ENCODE measurements at places on chromosomes 6 and 20. TPM values are rescaled to one million over a fixed set of nuclear protein-coding genes. Genes with fewer than 3 reads are reported as not detected.
A peak's percentile ranks its signal among the peaks of the same experiment; 100 is the strongest.

- DNase-seq = peak; percentile 65
Measured at GRCh38 chr20:34579191-34579978, 20.9 kb downstream of the MAP1LC3A start.

DNA sequence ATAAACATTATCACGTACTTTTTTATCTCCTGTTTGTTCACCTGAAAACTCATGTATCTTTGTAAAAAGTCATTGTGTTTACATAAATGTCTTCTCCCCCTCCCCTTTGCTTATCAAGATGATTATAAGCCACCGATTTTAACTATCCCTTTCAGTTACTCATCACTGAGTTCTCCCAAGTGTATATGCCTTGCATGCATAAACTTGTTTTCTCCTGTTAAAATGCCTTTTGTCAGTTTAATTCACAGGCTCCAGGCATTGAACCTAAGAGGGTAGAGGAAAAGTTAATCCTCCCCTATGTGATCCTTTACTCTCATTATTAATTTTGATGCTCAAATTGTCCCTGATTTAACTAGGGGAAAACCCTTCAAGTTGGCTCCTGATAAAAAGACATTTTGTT lies 24.2 kb downstream of the ANKEF1 start:
- no peak for DNase-seq

GRCh38 chr6:46772762-46773161 lies 20.4 kb upstream of the MEP1A start:
- no peak for DNase-seq

DNA sequence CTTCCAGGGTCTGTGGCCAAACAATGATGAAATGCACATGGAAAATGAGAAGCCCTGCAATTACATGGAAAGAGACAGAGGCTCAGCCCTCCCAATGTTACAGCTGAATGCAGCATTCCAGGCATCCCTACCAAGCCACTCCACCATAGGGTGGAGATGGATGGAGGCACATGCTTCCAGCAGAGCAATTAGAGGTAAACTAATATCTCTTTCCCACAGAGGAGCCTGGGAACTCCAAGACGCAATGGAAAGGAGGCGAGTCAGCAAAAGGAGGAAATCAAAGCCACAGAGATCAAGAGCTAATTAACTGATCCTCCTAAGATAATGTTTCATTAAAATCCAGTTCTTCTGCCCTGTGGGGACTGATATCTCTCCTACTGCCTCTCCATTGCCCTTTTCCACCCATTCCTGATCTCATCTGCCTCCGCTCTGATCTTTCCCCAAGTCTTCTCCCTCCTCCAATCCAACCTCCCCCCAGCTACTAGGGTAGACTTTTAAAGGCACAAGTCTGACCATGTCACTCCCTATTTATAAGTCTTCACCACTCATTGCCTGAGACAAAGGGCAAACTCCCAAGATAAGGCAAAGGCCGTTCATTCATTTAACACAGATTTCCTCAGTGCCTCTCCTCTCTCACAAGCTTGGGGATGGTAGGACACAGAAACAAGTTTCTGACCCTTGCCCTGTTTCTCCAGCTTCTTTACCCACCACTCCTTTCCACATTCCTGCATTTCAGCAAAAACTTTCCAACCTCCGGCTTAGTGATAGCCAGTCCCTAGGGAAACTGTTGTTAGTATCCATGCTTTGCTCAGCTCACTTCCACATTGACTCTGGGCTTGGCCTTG lies 14.3 kb upstream of the KCNB1 start:
- DNase-seq = no peak

DNA sequence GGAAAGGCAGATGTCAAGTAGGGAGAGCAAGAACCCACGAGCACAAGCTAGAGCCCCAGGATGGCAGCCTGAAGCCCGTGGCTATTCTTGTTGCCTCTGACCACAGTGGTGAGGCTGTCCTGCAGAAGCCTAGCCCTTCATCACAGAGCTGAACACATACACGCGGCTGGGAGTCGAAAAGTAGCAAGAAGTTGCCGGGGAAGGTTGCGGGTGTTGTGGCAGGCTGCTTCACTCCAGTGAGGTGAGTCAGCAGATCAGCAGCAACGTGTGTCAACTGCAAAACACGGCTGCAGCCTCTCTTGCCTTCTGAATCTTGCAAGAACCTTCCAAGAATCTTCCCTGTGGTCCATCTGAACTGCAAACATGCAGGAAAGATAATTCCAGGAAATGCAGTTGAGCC lies 10.6 kb upstream of the STX16 start:
- no peak for DNase-seq

DNA sequence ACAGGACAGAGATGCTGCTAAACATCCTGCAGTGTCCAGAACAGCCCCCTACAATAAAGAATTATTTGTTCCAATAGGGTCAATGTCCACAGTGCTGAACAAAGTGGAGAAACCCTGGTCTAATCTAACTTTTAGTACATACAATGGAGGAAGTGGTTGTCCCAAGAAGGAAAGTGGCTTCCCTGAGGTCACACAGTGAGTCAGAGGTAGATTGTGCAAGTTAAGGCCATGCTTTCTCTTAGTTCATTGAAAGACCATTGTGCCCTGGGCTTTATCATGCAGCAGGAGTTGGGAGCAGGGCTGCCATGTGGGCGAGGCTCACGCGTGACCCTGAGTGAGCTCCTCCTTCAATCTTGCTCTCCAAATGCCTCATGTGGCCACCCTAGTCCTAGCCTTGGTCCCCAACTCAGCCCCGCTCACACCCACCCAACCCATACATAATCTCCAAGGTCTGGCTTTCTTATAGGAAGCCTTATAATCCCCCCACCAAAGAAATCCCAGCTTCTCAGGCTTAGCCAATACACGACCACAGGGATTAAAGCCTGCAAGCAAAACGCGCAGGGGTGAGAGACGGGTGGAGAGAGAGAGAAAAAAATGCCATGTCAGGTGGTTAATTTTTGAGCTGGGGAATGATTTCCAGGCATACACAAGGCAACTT lies 19.9 kb downstream of the SLC13A3 start:
- no peak for DNase-seq

- DNase-seq = no peak
Measured at GRCh38 chr6:162467679-162468078, 259.9 kb downstream of the PRKN start.

DNA sequence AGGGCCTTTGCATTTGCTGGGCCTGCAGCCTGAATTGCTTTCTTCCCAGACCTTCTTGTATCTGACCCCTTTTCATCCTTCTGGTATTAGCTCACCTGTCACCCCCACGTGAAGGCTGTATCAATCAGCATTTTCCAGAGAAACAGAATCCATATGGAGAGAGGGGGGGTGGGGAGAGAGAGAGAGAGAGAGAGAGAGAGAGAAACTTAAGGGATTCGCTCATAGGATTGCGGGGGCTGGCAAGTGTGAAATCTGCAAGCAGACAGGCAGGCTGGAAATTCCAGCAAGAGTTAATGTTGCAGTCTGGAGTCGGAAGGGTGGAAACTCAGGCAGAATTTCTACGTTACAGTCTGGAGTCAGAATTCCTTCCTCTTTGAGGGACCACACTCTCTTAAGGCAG lies 410.7 kb upstream of the SULF2 start:
- no peak for DNase-seq

- DNase-seq = no peak
Measured at GRCh38 chr20:18831830-18832499, 18.4 kb downstream of the SCP2D1 start.

DNA sequence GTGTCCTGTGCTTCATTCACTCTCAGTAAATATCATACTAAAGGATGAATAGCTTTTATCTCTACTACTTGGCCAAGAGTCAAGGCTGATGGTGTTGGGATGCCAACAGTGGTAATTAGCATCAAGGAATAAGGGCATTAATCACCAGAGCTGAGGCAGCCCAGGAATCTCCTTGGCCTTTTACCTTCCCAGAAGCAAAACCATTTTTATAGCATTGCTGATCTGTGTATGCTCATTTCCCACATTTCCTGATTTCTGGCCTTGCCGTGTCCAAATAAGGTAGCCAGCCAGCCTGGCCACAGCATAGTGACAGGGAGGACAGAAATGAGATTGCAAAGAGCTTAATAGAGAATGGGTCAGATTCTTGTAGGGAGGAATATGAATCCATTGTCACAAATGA lies 76.7 kb upstream of the FOXO3 start:
- no peak for DNase-seq

Gene BPIFA2
- not detected for total RNA-seq

Gene DNAH8
- not detected for total RNA-seq

Gene EPHA7
- under 0.01 TPM for total RNA-seq

Gene LRRC73
- under 0.01 TPM for total RNA-seq

Gene ME1
- 7.6 TPM for total RNA-seq

Data from dermis microvascular lymphatic vessel endothelial cell (primary cell).